T-helper 1 cell (primary cell): ENCODE measurements at places on chromosomes 16 and 17.

DNA sequence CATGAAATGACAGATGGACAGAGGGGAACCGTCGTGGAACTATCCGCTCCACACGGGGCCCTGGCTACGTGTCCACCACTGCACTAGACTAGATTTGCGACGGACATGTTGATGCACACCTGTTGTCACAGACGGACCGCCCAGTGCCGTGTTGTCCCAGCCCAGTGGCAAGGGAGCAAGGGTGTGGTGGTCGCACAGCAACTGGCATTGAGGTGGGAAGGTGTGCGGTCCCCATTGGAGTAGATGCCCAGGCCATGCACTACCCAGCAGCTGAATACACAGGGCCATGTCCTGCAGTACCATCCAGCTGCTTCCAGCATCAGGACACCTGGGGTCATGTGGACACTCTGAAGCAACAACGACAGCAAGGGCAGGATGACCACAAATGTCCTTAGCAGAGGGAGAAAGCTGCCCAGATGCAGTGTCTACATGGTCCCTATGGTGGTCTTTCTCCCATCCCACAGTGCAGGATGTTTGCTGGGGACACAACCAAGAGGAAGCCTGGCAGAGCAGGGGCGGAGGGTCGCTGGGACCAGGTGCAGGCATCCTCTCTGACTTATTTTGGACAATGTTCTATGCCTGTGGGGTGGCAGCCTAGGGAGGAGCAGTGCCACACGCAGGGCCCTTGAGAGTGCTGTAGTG lies 8.8 kb downstream of the FOXF1 start:
- no peak for DNase-seq

DNA sequence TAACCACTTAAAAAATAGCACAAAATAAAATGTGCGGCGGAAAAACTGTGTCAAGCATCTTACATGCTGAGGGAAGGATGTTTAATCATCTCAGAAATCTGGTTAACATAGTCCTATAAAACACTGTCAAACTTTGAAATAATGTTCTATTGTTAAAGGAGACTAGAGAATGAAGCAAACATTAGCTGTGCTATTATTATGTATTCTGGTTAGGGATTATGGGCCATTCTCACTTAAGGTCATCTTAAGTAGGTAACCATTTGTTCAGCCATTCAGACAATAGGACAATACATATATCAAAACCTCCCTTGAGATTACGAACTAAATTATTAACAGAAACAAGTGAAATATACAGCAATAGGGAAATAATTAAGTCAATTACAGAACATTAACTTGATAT lies 24.7 kb downstream of the GRB2 start:
- no peak for DNase-seq

- DNase-seq = no peak
These were observed 53.2 kb upstream of the MRTFB start for GRCh38 chr16:14017886-14018285.

- DNase-seq = peak; percentile 90
These were observed at the start of gene SARM1 for GRCh38 chr17:28371245-28372202. Gene SARM1 (plus strand): TSS chr17:28371694. CDS start chr17:28372033, 339 bp downstream.
